ENCODE measurements at places on chromosomes 7 and 10. TPM values are rescaled to one million over a fixed set of nuclear protein-coding genes. Genes with fewer than 3 reads are reported as not detected.

The DPYSL4 gene
- total RNA-seq = 7.2 TPM

DNA sequence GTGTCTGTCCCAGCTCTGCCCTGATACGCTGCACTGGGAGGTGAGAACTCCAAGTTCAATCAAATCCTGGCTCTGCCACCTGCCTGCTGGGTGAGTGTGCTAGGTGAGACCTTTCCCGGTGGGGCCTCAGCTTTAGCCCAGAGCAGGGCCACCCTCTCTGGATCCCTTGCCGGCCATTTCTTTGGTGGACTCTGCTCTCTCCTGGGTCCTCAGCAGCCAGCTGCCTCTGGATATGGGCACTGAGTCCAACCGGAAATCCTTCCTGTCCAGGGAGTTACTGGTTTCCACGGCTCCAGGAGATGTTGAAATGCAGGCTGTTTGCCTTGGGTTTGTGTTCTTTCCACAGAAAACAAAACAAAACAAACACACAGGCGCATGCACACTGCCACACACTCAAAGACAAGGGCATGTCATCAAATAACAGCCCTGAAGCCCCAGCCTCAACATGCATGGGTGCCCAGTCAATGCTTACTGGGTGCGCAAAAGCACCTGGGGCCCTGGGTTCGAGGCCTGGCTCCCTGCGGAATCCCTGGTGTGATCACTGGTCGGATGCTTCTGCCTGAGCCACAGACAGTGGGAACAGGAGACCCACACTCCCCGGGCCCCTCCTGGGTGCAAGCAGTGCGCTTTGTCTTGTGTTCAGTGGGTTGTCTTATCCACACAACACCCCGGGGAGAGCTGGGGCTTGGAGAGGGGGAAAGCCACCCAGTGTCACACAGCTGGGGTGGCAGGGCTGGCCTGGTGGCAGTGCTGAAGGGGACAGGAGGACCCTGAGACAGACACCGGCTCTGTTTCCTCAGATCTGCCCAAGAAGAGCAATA lies 33.1 kb downstream of the PPIF start:
- no peaks in the 10 kb centered on the region for H3K27me3 ChIP-seq
- no peak overlapping the region for H3K4me3 ChIP-seq
- H3K36me3 ChIP-seq = peaks cover 13% of the 10 kb centered on the region
- H3K4me1 ChIP-seq = peaks cover 33% of the 10 kb centered on the region
- H3K27ac ChIP-seq = peak overlapping the region; percentile 79

DNA sequence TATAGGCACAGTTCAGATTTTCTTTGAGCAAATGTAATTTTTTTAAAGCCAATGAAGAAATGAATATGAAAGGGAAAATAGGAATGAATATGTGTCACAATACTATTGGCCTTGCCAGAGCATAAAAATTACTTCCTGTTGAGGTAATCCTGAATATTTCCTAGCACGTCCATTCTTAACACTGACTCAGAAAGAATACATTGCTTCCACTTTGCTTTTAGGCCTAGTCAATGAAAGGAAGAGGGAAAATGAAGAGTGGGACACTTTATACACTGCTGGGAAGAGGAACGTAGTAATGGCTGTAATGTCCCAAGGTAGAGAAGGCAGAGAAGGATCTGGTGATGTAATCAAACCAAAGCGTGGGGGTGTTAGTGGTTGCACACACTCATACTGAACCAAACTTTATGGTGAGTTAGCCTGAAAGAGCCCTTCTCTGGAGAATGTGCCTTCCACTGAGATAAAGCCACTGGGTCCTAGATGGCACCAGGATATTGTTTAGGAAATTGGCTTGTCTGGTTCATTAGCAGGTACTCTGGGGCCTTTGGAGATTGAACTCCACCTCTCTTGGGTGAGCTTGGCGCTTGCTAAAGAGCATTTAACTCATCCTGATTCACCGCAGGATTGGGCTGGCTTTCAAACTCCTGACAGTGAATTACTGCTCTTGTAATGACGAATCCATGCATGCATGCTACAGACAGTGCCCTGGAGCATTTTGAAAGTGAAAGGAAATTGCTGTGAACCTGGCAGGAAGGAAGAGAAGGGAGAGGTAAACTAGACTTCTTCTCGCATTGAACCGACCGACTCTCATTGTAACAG lies 254.9 kb downstream of the KIAA1217 start:
- peak; percentile 98 for DNase-seq
- H3K4me3 ChIP-seq = no peak overlapping the region
- no peaks in the 10 kb centered on the region for H3K36me3 ChIP-seq
- H3K4me1 ChIP-seq = peaks cover 20% of the 10 kb centered on the region

The MRPL43 gene
- total RNA-seq = 61.3 TPM

The ASZ1 gene
- not detected for total RNA-seq

The PON1 gene
- not detected for total RNA-seq

GRCh38 chr7:55140941-55141278 lies 122.1 kb downstream of the EGFR start:
- DNase-seq = no peak
- no peak overlapping the region for H3K4me3 ChIP-seq
- H3K4me1 ChIP-seq = peaks cover 18% of the 10 kb centered on the region
- peaks cover 33% of the 10 kb centered on the region for H3K36me3 ChIP-seq

The PPP1R17 gene
- total RNA-seq = not detected

GRCh38 chr10:110348336-110348735 lies 43.6 kb upstream of the SMNDC1 start:
- no peaks in the 10 kb centered on the region for H3K36me3 ChIP-seq
- H3K4me1 ChIP-seq = peaks cover 6% of the 10 kb centered on the region
- no peaks in the 10 kb centered on the region for H3K27me3 ChIP-seq
- H3K4me3 ChIP-seq = no peak overlapping the region

Measured in IMR-90 (cell line).